Foreskin melanocyte (primary cell): ENCODE measurements at places on chromosomes 5 and 9.
A peak's percentile ranks its signal among the peaks of the same experiment; 100 is the strongest.

- DNase-seq = no peak
These were observed 105.1 kb downstream of the EHMT1 start for GRCh38 chr9:137723783-137724445.

DNA sequence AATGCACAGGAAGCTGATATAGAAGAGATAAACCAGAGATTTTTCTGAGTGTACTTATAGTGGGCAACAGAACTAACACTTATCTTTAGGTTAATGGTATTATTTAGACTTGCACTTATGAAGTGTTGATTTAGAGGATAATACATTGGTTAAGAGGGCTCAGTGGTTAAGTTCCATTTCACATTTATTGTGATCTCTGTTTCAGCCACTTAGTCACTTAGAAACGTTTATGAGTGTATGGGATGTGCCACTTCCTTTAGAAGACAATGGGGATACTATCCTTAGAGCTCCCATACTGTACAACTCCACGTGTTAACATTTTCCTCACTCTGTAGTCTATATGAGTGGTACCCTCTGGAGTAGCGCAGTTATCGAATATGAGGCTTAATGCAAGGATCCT, 57.5 kb downstream of the PIP5K1B start:
- no peak for DNase-seq

- no peak for DNase-seq
These were observed 226.4 kb downstream of the ADAMTS6 start for GRCh38 chr5:65255294-65255693.

GRCh38 chr9:70954126-70954525, 167.3 kb downstream of the TRPM3 start:
- DNase-seq = peak; percentile 75

- DNase-seq = no peak
These were observed 15.4 kb downstream of the ITK start for GRCh38 chr5:157196045-157196444.

DNA sequence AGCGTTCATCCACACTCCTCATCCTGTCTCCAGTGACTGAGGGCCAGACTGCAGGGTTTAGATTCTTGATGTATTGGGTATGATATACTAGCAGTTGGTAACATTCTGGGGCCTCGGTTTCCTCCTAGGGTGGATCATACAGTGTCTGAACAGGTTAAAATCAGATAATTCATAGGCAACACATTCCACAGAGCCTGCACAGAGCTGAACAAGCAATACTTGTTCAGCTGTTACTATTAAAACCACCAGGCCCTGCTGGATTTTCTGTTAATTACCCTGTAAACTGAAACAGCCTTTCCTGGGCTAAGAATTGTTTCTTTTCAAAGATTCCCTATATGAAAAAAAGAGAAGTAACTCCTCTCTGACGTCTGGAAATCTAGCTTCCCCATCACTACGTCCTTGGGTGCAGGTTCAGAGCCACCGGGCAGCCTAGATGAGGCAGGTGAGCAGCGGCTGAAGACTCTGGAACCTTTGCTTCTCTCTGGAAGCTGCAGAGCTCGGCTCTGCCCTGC, 1313.5 kb upstream of the WWC1 start:
- no peak for DNase-seq

DNA sequence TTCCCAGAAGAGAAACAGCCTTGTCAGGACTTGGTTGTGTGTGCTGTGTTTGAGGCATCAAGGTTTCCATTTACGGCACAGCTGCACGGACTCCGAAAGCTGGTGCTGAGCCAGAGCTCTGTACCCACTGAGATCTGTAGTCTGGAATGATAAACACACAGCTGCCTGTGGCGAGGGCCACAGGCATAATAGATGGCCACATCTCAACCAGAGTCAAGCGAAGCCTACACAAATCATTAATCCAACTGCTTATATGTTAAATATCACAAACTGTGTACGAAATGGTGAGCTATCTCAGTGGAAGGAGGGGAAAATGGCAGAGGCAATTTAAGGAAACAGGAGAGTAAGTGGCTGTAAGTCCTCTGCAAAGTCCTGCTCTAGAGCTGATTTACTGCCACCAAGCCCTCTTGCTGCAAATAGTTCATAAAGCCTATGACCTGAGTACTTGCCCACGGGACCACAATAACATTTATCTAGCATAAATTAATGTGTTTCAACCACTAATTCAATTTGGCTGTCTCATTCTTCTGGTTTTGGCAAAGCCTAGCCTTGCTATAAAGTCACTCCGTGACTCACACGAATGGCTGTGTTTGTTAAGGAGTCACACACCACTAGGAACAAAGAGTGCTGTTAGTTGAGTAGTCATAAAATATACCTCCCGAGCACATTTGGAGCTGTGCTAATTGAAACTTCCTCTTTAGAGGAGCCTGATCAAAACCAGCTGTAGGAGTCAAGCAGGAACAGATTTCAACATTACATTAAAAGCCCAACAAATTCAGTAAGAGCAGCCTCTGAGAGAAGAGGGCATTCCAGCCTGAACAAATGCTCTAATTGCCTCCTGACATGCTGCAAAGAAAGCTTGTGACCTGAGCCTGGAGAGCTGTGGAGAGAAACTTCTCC, 738.6 kb upstream of the ZNF608 start:
- peak; percentile 99 for DNase-seq

DNA sequence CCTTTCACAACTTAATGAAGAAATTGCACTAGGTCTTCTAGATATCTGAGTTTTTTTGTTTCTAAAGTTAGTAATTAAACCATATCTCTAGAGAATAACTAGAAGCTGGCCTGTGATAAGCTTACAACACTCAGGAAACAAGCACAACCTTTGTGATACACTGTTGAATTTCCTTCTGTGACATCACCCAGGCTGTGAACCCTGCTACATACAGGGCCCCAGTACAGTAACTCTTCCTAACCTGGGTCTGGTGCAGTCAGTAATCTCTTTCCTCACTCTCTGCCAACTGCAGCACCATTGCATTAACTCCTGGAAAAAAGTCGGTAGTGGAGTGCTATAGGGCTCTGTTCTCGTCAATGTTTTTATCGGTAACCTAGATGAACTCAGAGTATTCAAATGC, 10.6 kb upstream of the IGFBPL1 start:
- DNase-seq = no peak

- DNase-seq = no peak
These were observed 327.4 kb downstream of the DRD1 start for GRCh38 chr5:175116466-175117048.

DNA sequence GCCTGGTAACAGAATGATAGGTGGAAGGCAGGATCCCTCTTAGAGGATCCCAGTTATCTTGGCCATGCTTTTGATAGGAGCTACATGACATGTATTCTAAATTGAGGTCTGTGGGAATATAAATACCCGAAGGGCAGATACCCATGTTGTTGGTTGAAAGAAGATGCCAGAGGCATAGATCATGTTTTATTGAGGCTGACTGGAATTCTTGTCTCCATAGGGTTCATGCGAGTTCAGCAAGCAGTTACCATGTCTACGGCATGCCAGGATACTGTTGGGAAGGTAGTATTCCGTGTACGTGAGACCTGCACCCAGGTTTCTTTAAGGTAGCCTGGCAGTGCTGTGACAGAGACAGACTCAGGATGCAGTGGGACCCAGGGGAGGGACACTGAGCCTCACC, 230.7 kb downstream of the NR3C1 start:
- no peak for DNase-seq
